DMS153 (cell line): ENCODE measurements at places on chromosomes 3 and 15.

- peak; percentile 65 for DNase-seq
Observed at GRCh38 chr3:139427283-139428060, 38.0 kb upstream of the COPB2 start.

DNA sequence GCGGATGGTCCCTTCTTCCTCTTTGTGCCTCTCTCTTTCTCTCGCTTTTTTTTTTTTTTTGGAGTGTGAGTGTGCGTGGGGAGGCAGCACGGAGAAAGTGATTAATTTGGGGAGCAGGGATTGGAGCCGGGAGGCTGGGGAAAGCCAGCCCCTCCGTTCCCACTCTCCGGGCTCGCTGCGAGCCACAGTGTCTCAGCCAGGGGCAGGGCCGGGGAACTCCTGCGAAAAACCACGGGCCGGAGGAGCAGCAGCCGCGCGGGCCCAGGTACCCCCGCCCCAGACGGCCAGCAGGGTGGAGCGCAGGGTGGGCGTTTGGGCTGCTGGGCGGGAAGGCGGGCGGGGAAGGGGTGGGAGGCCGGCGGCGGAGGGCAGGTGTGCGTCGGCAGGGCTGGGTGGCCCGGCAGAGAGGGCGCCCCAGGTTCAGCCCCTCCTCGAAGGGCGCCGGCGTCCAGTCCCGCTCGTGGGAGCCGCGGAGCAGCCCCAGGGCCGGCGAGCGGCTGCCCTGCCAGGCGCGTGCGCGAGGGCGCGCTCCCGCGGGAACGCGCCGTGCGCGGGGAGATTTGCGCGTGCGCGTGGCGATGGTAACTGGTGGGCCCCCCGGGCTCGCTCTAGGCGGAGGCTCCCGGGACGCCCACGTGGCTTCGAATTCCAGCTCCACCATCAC lies 1.4 kb downstream of the CHL1 start:
- DNase-seq: no peak

GRCh38 chr15:73852507-73852906 lies 20.9 kb upstream of the TBC1D21 start:
- no peak for DNase-seq

- no peak for DNase-seq
Observed at GRCh38 chr3:120173056-120173675, 78.9 kb upstream of the GSK3B start.

DNA sequence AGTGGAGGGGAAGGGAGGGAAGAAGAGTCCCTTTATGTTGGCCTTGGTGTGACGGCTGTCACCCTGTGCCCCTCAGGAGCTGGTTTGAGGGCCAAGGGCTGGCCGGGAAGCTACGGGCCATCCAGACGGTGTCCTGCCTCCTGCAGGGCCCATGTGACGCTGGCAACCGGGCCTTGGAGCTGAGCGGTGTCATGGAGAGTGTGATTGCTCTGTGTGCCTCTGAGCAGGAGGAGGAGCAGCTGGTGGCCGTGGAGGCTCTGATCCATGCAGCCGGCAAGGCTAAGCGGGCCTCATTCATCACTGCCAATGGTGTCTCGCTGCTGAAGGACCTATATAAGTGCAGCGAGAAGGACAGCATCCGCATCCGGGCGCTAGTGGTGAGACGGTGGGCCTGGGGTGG lies 8.1 kb upstream of the RCCD1 start:
- DNase-seq: no peak

GRCh38 chr3:128556907-128557306 lies 63.9 kb upstream of the GATA2 start:
- DNase-seq: no peak

DNA sequence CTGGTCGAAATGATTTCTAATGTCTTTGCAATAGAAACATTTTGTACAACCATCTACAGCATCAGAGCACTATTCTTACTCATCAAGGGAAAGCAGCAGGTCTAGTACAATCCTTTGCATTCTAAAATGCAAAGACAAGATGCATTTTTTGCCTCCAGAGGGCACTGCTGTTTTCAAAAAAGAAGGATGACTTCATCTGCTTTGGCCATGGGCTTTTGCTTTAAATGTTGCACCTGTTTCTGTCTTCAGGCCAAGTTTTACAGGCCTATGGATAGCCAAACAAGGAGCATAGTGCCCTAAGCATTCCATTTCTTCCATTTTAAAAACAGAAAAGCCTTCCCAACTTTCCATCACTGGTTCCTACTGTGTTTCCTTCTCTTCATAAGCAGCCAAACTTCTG lies 3.4 kb downstream of the PARP9 start:
- peak; percentile 36 for DNase-seq

DNA sequence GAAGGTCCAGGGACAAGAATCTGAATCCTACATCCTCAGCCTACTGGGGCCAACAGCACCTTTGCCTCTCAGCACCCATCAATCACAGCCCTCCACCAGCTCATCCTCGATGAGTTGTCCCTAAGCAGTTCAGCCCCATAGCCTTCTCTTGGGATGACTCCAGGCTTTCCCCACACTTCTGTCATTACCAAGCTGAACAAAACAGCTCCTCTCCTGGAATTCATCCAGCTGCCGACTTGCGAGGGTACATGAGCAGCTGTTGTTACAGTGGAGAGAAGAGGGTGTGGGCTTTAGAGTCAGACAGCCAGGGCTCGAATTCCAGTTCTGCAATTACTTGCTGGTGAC lies 69.0 kb upstream of the THBS1 start:
- DNase-seq: no peak

- no peak for DNase-seq
Observed at GRCh38 chr3:143848704-143849103, 436 bp upstream of the SLC9A9 start.

DNA sequence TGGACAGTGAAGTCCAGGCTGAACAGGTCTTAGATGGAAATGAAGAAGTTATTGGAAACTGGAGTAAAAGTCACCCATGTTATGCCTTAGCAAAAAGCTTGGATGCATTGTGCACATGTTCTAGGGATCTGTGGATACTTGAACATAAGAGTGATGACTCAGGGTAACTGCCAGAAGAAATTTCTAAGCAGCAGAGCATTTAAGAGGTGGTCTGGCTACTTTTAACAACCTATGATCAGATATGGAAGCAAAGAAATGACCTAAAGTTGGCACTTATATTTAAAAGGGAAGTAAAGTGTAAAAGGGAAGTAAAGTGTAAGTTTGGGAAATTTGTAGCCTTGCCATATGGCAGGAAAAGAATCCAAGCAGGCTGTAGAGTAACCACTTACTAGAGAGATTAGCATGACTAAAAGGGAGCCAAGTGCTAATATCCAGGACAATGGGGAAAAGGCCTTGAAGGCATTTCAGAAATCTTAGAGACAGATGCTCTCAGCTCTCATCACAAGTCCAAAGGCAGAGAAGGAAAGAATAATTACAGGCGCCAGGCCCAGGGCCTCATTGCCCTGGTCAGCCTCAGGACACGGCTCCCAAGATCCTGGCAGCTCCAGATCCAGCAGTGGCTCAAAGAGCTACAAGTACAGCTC lies 73.9 kb upstream of the KCNH8 start:
- no peak for DNase-seq

DNA sequence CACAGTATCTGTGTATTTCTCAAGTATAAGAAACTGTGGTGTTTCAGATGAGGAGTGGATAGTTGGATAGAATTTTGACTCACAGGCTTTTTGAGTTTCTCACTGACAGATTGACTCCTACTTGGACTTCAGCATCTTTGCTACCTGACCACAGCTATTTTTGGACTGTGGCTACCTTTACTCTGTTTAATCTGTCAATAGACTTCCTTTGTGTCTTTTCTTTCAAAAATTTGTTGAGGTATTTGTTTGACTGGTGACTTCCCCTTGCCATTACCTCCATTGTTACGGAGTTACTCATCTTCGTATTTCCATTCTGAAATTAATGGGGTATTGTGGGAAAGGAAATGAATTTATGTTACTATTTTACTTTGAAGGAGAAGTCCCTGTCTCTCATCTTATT lies 123.8 kb downstream of the AGBL1 start:
- DNase-seq: no peak

GRCh38 chr3:44130249-44130648 lies 111.4 kb upstream of the TOPAZ1 start:
- no peak for DNase-seq

DNA sequence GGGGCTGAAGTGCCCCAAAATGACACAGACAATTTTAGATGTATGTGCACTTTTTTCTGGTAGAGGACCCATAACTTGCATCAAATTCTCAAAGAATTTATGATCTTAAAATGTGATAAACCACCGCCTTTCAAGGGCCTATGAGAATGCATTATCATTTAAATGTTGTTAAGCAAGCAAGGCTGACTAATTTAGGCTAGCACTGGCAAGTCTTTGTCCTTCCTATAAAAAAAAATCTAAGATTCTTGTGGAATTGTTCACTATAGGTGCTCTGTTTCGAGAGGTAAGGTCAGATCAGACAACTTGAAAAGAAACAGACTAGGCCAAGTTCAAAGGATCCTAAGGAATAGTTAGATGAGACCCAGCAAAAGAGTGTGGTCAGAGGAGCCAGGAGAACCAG lies 128.9 kb upstream of the PHLDB2 start:
- no peak for DNase-seq

DNA sequence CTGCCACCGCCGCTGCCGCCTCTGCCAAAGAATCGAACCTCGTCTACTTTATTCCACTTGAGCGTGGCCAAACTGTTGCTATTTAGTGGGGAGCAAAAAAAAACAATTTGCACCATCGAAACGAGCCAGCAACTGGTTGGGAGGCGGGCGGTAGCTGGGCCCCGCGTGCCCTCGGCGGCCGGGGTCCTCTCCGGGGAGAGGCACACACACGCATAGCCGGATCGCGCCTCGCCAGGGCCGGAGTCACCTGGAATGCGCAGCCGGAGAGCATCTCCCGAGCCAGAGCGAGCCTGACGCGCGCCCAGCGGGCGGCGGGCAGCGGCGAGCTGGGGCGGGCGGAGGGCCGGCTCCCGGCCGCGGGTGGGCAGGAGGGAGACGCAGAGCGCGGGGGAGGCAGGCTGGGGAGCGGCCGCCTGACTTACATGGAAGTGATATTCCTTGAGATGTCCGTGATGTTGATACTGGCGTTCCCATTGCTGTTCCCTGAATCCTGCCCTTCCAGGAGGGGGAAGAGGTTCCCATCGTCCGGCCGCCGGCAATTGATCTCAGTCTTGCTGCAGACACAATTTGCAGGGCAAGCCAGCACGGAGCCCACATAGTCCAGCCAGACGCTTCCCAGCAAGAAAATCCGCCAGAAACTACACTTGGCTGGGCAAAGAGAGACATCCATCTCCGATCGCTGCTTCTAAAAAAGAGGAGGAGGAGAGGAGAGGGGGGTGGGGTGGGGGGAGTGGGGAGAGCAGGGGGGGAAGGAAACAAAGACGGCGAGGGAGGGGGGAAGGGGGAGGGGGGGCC lies 858 bp downstream of the NTRK3 start:
- DNase-seq: no peak

- no peak for DNase-seq
Observed at GRCh38 chr15:69367236-69367635, 46.9 kb upstream of the KIF23 start.

GRCh38 chr3:196634829-196635228 lies 4.7 kb upstream of the NRROS start:
- no peak for DNase-seq

- DNase-seq: no peak
Observed at GRCh38 chr3:43581343-43581742, 40.5 kb downstream of the ANO10 start.

DNA sequence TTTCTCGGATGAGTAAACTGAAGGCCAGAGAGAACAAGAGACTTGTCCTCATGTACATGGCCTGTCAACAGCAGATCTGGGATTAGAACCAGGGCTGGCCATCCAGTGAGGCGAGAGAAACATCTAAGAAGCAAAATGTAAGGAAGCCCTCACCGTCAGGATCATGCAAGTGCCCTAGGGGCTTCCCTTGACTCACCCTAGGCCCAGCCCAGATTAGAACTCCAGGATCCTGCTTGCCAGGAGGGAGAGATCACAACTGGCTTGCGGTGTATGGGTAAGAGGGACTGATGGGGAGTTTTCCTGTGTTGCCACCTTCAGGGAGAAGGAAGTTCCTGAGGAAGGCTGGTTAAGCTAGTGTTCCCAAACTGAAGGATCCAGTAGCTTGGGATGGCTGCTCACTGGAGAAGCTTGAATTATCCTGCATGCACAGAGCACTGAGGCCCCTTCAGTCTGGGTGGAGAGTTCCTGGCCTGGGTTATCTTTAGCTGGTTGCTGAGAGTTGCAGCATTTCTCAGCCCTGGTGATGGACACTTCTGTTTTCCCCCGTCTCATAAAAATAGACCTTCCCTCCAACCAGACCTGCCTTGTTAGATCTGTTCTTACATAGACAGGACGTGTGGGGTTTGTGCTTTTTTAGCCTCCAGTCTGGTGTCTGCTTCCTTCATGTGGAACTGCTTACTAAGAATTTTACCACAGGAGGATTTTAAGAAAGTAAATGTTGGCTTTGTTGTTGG lies 28.2 kb upstream of the XIRP1 start:
- DNase-seq: no peak

GRCh38 chr3:157175691-157176507 lies 16.0 kb upstream of the CCNL1 start:
- DNase-seq: no peak

DNA sequence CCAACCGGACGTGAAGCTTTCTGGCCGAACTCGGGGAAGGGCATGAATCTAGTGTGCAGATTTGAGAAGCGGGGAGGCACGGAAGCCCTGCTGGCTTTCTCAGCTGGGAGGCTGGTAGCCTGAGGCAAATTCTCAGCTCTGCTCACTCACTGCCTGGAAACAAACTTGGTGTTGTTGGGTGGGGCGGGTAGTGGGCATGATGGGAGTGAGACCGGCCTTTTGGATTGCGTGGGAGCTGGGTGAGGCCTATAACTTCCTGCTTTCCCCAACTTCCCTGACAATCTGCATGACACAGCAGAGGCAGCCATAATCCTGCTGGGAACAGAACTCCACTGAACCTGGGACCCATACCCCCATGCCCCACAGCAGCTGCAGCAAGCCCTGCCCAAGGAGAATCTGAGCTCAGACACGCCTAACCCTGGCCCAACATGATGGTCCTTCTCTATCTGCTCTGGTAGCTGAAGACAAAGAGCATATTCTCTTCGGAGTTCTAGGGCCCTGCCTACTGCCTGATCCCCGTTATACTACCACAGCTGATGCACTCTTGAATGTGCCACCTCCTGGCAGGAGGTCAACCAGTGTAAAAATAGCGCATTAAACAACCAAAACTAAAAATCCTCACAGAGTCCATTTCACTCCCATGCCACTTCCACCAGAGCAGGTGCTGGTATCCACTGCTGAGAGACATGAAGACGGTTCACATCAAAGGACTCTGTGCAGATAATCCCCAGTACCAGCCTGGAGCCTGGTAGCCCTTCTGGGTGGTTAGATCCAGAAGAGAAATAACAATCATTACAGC lies 44.7 kb downstream of the CEP70 start:
- DNase-seq: no peak

GRCh38 chr15:31276596-31277298 lies 49.9 kb upstream of the KLF13 start:
- peak; percentile 39 for DNase-seq

- DNase-seq: no peak
Observed at GRCh38 chr15:66212563-66212921, 41.0 kb downstream of the MEGF11 start.

GRCh38 chr15:48109856-48110531 lies 10.8 kb upstream of the SLC24A5 start:
- DNase-seq: no peak
